AG08395 (cell line): ENCODE measurements at places on chromosomes 4 and X.

GRCh38 chrX:150870487-150871340 lies 27.8 kb downstream of the CD99L2 start:
- no peak for DNase-seq

GRCh38 chrX:65522739-65523372 lies 11.7 kb downstream of the LAS1L start:
- peak; percentile 37 for DNase-seq

- DNase-seq = no peak
Observed at GRCh38 chr4:105191621-105192210, 45.0 kb downstream of the TET2 start.

DNA sequence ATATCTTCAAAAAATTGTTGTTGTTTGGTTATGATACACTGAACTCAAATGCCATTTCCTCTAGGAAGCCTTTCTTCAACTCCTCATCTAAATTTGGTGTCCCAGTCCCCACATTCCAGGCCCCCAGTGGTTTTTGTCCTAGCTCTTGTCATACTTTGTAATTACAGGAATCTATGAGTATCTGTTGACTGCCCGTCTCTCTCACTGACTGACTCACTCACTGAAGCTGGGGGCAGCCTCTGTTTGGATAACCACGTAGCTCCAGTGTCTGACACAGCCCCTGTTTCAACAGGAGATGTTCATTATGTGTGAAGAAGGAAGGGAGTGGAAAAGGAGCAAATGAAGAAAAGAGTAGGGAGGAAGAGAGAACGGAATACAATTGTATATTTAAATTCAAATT lies 284.1 kb upstream of the TENM3 start:
- DNase-seq = peak; percentile 70

GRCh38 chr4:39227906-39228305 lies 45.6 kb downstream of the WDR19 start:
- no peak for DNase-seq
